ENCODE measurements at places on chromosomes 7 and 10. TPM values are rescaled to one million over a fixed set of nuclear protein-coding genes. Genes with fewer than 3 reads are reported as not detected.

The PRKG1 gene
- polyA plus RNA-seq, result 1.1 TPM

The CDHR3 gene
- polyA plus RNA-seq, result 0.32 TPM

GRCh38 chr10:1738950-1739349 lies 1.6 kb upstream of the ADARB2 start:
- H3K27ac ChIP-seq, result no peak overlapping the region
- H3K4me1 ChIP-seq, result peaks cover 25% of the 10 kb centered on the region
- H3K4me3 ChIP-seq, result no peak overlapping the region

DNA sequence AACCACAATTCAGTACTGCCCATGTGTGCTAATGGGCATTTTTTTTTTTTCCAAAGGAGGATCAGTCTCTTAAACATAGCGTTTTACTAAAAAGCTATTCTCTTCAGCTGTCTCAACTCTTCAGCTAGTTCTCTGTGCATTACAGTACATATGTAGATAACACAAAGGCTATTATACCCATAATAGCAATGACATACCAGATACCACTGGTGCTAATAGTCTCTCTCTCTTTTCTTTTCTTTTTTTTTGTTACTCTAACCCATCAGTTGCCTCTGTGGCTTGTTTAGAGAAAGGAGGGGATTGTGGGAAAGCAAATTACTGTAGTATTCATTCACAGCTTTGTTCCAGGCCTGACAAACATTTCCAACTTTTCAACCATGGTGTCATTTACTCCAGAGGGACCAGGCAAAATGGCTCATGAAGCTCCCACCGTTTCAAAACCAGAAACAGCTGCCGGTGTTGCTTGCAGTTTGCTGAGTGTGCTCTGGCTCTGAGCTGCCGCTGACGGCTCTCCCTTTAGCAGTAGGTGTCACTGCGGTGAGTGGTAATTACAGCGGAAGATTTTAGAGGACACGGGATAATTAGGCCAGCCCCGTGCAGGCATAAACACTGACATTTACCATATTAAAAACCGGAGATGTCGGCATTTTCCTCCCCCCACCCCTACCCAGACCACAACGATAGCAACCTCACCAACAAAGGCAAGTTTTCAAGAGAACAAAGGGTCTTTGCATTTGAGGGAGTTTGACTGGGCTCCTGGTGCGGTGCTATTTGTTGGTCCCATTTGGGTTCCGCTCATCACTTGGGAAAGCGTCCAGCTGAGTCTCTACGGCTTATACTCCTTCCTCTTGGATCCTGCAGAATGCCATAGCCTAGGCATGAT lies 1005.5 kb downstream of the KCNMA1 start:
- H3K4me1 ChIP-seq, result no peaks in the 10 kb centered on the region
- H3K4me3 ChIP-seq, result no peak overlapping the region
- no peaks in the 10 kb centered on the region for H3K36me3 ChIP-seq
- no peak for DNase-seq
- no peaks in the 10 kb centered on the region for H3K27me3 ChIP-seq
- H3K27ac ChIP-seq, result no peak overlapping the region

Measured in spleen (tissue), 13 donors.